H9 (cell line): ENCODE measurements at places on chromosomes 13 and 19.

DNA sequence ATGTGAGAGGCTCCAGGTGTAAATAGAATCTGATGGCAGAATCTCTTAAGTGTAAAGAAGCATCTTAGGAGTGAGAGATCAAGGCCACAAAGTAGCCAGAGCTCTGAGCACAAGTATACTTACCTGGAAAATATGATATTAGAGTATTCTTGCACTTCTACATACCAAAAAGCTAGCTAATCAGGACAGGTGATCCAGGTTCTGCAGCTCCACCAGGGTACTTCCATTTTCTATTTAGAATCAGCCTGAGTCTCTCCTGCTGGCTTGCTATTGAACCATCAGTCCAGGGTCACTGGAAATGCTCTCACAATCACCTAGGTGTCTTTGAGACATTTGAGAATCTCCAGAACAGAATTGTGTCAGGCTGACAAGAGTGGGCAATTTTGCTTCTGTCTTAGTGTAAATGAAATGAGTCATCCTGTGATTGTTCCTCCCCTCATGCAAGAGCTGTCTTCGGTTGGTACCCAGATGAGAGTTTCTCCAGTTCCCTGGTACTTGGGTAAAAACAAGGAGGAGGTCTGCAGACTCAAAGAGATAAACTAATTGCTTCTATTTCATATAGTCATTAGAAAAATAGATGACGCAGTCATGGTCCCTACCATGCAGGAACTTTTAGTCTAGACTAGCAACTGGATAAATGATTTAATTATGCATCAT is 14.6 kb downstream of the ZNF254 start:
- DNase-seq, result no peak

DNA sequence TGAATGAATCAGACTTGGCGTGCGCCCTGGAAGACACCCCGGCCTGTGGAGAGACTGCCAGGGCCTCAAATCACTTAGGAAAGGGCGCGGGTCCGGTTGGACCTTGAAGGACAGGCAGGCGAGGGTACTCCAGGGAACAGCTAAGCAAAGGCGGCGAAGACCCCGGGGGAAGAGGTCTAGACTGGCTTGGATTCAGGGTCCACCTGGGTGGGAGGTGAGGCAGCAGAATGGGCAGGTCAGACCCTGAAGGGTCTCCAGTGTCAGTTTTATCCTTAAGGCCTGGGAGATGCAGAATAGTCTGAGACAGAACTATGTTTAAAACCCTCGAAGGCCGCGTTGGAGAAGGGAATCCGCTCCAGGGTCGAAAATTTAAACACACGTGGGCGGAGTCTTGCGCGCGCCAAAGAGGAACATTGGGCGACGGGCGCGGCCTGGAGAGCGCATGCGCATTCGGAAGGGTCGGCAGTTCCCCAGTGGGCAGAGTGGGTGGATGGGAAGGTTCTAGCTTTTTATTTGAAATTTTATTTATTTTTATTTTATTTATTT is 567 bp upstream of the SMG9 start:
- DNase-seq, result peak; percentile 57

- no peak for DNase-seq
Observed at GRCh38 chr19:35083691-35084508, 31.7 kb upstream of the FXYD3 start.

GRCh38 chr13:68597641-68598040 is 1367.5 kb upstream of the PCDH9 start:
- no peak for DNase-seq

- DNase-seq, result no peak
Observed at GRCh38 chr19:51398096-51398704, 7.8 kb upstream of the C19orf84 start.

GRCh38 chr19:32603961-32604360 is 23.0 kb downstream of the PDCD5 start:
- no peak for DNase-seq

- DNase-seq, result peak; percentile 98
Observed at GRCh38 chr19:3573858-3574637, 1.3 kb downstream of the HMG20B start.

DNA sequence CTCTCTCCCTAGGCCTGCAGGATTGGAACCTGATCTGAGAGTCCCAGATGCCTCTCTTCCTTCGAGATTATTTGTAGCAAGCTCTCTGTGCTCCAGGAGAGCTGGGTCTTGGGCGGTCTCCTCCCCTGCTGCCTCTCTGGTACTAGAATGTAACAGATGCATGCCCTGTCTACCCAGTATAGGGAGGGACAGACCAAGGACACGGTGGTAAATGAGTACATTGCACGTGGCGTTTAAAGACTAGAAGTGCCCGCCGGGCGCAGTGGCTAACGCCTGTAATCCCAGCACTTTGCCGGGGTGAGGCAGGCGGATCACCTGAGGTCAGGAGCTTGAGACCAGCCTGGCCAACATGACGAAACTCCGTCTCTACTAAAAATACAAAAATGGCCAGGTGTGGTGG is 11.7 kb downstream of the SLC27A1 start:
- DNase-seq, result no peak
